Mucosa of gallbladder (tissue), 1 donor: ENCODE measurements at places on chromosomes 3 and 15.

DNA sequence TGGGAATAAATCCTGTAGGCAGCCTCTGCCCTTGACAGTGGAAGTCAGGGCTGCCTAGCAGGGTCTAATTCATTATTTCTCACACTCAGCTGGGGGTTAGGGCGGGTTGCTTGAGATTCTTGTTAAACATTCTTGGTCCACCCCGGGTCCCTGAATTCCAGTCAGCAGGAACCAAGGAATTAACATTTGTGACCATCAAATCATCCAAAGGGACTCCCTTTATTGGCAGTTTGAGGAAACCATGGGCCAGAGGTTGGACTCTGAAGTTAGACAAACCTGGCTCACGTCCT, 122.8 kb downstream of the EEFSEC start:
- DNase-seq: no peak

- no peak for DNase-seq
Measured at GRCh38 chr3:149534671-149535332, 60.3 kb downstream of the TM4SF4 start.

DNA sequence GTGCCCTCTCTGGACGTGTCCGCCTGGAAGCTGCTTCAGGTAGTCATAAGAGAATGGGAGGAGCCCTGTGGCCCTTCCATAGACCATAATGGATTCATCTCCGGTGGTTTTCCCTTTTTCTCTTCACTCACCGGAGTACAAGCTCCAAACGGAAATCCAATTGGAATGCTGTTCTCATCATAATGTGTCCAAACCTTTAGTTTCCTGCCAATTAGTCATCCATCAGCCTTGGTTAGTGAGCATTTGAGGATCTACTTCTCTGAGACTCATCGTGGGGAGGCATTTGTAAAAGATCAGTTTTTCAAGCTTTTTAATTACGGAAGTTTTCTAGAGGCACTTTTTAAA, 34.9 kb downstream of the ABHD2 start:
- DNase-seq: no peak

GRCh38 chr15:101136381-101137268, 115.2 kb downstream of the CHSY1 start:
- DNase-seq: no peak

DNA sequence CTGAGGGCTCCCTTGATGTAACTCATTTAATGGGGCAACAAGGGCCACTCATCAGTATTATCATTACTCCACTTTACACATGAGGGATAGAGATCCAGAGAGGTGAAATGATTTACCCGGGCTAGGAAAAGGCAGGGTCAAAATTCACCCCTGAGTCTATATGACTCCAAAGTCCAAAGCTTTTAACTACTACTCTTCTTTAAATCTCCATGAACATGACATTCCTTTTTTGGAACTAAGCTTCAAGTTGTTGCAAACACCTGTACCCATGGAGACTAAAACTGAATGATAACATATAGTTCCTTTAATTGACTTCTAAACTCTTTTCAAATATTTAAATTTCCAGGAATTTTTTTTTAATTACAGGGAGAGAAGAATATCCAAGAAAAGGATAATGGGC, 292.9 kb upstream of the GADL1 start:
- DNase-seq: no peak

- no peak for DNase-seq
Measured at GRCh38 chr15:29676961-29677402, 145.3 kb downstream of the TJP1 start.

DNA sequence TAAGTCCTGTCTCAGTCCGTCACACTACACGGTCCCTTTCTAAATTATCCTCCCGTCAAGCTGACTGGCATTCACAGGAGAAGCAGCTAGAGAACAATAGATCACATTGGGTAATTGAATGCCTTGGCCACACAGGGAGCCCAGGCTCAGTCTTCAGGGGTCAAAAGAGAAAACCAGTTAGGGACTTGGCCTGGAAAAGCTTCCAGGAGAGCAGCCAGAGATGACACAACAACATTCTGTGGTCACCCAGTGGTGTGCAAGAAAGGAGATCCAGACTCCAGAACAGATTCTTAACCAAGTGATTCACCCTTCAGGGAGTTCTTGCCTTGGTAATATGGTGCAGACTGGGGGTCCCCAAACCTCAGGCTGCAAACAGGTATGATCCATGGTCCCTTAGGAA, 15.9 kb downstream of the ARHGAP31 start:
- no peak for DNase-seq

DNA sequence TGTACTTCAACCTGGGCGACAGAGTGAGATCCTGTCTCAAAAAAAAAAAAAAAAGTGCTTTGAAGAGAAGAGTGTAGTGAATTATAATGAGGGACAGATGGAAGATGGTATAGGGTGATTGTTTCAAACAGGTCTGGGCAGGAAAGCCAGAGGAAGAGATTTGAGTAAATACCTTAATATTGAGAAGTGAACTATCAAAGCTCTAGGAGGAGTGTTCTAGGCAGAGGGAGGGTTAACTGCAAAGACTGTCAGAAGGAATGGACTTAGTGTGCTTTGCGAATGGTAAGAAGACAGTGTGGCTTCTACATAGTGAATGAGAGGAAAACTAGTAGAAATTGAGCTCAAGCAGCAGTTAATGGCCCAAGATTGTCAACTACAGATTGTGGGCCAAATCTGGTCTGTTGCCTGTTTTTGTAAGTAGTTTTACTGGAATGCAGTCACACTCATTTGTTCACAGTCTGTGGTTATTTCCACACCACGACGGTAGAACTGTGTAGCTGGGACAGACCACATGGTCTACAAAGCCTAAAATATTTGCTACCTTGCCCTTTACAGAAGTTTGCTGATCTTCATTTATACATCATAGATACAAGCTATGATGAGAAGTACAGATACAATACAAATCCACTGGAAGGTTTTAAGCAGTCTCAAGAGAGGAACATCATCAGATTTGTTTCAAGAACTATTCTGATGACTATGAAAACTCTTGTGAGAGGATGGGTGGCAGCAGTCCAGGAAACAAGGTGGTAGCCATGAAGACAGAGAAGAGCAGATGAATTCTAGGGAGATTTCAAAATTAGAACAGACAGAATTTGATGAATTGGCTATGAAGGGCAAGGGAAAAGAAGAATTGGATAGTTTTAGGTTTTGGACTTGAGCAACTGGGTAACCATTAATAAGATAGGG, 16.5 kb upstream of the USP50 start:
- DNase-seq: no peak

DNA sequence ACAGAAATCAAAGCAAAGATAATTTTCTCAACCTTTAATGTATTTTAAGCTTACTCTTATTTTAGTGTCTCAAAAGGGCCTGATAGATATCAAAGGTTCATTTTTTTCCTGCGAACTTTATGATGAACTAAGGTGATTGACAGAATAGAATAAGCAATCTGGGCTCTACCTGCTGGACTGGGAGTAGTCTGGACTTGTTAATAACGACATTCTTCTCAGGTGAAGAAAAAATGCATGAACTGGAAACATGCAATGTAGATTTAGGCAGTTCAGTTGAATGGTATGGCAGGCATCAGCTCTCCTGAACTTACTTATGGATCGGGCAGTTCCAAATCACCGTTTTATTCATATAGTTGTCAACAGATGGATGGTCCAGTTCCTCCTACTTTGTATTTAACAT, 189.7 kb upstream of the ZBTB20 start:
- no peak for DNase-seq

- DNase-seq: no peak
Measured at GRCh38 chr3:24886501-24886900, 391.9 kb upstream of the THRB start.

DNA sequence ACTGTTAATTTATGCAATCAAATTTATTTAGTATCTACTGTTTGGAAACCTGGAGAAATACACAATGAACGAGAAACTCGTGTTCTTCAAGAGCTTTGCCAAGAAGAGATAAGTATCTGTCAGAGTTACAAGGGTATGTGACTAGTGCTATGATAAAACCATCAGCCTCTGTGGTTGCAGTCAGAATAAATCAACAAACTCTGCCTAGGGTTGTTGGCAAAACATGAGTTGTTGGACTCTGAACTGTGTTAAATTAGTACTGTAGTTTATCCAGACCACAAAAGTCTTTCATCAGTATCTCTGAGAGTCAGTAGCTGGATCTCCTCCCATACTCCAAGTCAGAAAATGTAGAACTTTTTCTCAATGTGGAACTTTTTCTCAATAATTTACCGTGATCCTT, 918.4 kb downstream of the NAALADL2 start:
- no peak for DNase-seq

- DNase-seq: no peak
Measured at GRCh38 chr3:118978393-118978758, 56.3 kb downstream of the IGSF11 start.

DNA sequence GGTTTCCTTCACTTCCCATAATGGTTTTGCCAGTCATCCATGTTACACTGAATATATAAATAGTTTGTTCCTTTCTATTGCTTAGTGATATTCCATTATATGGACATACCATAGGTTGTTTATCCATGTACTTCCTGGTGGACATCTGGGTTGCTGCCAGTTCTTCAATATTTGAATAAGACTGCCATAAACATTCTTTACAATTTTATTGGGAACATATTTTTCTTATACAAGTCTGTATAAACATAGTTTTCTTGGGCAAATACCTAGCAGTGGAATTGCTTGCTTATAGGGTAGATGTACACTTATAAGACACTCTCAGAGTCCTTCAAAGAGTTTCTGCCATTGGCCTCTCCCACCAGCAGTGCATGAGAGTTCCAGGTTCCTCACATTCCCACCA, 231.4 kb downstream of the OPA1 start:
- no peak for DNase-seq

- DNase-seq: no peak
Measured at GRCh38 chr3:114860531-114860930, 286.6 kb downstream of the ZBTB20 start.

DNA sequence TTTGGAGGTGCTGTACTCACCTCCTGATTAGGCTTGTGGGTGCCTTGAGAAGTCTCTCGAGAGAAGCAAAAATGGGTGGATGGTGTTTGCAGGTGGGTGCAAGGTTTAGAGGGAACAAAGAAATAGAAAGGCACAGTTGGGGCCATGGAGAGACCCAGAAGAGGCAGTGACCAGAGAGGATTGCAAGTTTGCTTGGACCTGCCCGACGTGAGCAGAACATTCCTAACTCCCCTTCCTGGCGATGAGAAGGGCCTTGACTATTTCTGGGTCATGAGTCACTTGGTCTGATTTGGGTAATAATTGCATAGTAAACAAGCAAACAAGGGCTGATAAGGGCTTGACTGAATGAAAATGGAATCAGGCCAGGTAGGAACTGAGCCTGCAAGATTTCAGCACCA, 7.0 kb upstream of the CTSH start:
- peak; percentile 67 for DNase-seq

DNA sequence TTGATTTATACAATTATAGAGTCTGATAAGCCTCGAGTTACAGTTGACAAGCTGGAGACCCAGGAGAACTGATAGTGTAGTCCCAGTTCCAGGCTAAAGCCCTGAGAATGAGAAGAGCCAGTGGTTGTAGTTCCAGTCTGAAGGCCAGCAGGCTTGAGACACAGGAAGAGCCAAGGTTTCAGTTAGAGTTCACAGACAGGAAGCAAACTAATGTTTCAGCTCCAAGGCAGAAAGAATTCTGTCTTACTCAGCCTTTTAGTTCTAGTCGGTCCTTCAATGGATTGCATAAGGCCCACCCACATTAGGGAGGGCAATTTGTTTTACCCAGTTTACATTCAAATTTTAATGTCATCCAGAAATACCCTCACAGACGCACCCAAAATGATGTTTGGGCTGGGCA, 102.7 kb downstream of the CDIN1 start:
- no peak for DNase-seq

DNA sequence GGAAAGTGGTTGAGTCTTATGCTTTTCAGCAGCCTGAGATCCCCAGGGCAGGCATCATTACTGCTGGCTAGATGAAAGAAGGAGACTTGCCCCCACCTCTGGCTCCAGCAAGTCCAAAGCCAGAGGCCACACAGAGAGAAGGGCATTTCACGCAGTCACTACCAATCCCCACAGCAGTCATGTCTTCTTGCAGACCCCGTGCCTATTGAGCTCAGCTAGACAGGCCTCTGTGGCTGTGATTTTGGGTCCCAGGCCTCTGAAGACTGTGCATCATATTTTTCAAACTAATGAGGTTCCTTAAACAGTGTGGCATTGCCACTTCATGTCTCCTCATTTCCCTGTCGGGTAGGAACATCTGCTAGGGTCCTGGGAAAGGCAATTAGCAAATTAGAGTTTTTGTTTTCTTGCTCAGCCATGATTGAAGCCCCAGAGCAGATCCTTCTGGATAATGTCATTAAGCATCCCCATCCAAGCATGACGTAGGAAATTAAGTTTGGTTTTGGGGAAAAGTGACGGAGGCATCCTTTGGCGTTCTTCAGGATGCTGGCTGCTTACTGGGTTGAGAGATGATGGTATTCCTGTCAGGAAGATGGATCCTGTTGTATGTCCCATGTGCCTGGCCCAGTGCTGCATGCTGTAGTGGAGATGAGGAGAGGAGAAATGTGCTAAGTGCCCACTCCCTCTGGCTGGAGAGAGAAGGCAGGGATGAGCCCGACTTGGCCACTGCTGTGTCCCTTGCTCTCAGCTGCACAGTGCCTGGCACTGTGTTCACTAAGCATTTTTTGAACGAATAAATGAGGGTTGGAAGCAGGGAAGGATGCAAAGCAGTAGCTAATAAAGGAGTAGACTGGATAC, 7.0 kb downstream of the SPSB4 start:
- DNase-seq: no peak

DNA sequence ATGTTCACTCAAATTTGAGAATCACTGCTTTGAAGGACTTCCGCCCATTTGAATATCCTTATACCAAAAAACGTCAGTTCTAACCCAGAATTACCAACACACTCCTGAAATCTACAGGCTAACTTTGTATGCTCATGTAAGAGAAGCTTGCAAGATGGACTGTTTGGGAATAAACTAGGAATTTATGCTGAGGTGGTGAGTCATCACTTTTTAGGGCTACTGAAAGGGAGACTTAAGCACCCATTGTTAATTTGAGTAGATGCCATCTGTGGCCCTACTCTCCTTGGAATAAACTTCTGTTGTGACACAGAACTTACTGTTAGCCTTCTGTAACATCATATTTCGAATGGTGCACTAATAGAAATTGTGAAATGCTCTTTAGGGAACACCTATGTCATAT, 74.6 kb downstream of the FGF12 start:
- no peak for DNase-seq

DNA sequence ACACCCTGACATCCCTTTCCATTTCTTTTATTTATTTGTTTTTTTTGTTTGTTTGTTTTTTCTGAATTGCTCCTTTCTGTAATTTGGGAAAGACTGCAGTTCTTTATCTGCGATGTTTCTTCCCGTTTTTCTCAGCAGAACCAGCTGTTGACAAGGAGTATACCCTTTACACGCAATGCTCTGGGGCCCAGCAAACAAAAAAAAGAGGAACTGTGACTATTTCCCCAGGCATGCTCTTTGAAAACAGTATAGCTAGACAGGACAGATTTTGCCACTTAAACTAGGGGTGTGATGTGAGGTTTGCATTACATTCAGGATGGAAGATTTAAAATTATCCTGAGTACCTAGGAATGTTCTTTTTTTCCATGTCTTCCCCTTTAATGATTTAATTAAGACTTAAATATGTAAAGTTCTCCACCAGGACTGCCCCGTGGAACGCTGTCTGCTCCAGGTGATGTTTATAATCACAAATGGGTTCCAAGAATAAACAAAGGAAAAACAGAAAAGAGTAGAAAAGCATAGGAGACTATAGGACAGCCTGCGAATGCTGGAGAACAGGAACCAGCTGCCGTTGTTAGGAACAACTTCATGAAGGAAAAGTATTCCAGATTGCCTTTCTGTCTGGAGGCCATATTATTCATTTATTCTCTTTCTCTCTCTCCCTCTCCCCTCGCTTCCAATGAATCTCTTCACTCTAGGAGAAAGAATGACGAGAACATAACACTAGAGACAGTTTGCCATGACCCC, 43.3 kb downstream of the TGFBR2 start:
- DNase-seq: no peak

- DNase-seq: peak; percentile 67
Measured at GRCh38 chr3:73516631-73517030, 108.1 kb downstream of the PDZRN3 start.
